ENCODE measurements at places on chromosomes 2 and 18.

DNA sequence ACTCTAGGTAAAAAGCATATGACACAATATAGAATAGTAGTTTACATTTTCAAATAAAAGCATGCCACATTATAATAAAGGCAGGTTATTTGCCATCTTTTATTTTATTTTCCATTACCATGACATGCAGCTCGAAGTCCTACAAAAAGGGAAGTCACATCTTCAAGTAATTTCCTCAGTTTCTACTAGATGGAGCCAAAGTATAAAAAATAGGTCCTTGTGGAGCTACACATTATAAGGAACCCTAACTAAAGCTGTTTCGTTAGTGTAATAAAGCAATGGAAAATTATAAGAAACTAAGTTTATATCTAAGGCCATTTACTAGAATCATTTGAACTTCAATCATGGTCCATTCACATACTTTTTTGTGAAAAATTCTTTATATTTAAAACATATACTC is 674.5 kb downstream of the KCNJ3 start:
- no peak for DNase-seq

DNA sequence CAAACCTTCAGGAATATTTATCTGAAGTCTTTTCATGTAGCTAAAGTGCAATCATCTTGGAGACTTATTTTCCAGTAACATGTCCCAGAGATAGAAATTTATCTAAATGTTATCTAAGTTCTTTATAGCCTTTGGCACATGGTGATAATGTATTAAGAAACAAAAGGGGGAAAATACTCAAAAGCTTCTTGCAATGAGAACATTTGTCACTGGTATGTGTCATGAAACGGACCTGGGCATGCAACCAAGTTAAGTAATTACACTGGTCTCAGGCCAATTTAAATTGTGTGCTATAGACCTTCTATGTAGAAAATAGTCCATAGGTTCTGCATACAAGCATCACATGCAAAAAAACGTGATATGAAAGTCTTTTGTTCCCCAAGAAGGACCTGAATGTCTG is 136.2 kb downstream of the SLC8A1 start:
- no peak for DNase-seq

DNA sequence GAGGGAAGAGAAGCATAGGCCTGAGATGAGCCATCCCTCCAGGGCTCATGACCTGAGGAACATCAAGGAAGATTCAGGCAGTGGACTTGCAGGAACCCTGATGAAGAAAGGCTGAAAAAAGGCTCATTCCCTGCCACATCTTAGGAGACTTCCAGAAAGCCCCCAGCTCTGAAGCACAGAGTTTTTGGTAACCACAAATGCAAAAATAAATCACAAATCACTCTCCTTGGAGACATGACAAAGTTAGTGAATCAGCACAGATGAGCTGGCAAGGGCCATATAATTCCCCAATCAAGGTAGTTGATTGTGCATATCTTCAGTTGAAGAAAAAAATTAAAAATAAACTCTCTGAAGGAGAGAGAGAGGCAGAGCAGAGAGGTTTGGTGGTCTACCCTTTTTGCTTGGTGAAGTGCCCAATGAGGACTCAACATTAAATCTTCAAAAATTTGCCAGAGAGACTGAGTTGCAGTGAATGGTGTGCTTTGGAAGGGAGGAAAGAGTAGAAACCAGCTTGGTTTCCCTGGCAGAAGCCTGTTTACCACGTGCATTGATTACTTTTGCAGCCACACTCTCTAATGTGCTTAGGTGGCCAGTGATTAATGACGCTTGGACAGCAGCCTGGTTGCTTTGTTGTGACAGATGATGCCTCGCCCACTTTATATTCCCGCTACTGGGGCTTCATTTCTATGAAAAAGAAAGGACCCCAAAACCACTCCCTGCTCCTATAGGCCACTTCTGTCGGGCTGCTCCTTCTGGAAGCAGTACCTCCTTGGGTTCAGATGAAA is 257.4 kb upstream of the SLC14A2 start:
- no peak for DNase-seq

- DNase-seq, result no peak
These were observed 769 bp upstream of the FAM98A start for GRCh38 chr2:33599943-33600192.

DNA sequence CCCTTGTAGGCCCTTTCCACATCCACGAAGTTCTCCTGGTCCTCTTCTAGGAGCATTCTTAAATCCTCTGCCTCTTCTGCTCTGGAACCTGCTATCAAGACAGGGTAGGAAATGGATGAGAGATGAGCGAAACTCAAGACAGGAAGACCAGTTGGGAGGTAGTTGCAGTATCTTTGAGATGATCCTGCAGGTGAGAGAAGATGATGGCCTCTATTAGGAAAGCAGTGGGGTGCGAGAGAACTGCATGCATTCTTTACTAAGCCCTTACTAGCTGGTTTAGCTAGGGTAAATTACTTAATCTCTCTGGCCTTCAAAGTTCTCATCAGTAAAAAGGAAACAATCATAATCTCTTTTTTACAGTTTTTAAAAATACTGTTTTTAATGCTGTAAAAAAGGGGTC is 47.0 kb downstream of the VSNL1 start:
- DNase-seq, result no peak

- DNase-seq, result no peak
These were observed 16.0 kb downstream of the EPG5 start for GRCh38 chr18:45951016-45951714.

- no peak for DNase-seq
These were observed 243.6 kb downstream of the OSR1 start for GRCh38 chr2:19114754-19115231.

DNA sequence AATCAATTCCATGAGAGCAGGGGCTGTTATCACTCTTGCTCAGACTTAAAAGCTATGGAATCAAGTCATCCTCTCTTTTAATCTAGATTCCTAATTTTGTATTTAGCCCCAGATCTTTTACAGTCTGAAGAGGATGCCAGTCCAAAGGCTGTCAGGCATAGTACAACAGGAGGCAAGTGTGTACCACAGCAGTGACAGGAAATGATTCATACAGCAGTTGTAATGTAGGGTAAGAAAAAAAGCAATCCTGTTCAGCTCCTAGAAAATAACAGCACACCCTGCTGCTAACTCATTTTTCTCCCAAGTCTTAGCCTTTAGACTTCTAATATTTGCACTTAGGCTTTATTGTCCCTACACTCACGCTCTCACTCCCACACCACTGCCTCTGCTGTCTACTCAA is 127.8 kb upstream of the SYT4 start:
- DNase-seq, result no peak

GRCh38 chr2:5111581-5111980 is 580.6 kb upstream of the SOX11 start:
- no peak for DNase-seq

- no peak for DNase-seq
These were observed 153.4 kb downstream of the NDUFA10 start for GRCh38 chr2:239871481-239872435.

- no peak for DNase-seq
These were observed 117.4 kb upstream of the NABP1 start for GRCh38 chr2:191560411-191560980.

DNA sequence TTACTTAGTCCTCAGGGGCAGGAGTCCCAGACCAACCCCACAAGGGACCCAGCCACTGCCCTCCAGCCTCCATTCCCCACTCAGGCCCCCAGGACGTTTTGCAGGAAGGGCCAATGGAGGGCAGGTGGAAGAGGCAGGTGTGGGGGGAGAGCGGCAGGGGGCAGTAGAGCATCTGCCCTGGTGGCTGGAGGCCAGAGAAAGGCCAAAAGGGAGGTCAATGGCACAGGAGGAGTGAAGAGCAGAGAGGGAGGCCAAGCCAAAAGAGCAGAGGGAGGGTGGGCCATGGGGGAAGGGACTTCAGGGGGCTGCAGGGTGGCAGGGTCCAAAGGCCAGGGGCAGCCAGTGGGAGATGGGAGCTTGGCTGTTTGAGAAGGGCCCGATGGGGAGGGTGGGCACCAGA is 17.3 kb upstream of the GPR55 start:
- DNase-seq, result no peak

DNA sequence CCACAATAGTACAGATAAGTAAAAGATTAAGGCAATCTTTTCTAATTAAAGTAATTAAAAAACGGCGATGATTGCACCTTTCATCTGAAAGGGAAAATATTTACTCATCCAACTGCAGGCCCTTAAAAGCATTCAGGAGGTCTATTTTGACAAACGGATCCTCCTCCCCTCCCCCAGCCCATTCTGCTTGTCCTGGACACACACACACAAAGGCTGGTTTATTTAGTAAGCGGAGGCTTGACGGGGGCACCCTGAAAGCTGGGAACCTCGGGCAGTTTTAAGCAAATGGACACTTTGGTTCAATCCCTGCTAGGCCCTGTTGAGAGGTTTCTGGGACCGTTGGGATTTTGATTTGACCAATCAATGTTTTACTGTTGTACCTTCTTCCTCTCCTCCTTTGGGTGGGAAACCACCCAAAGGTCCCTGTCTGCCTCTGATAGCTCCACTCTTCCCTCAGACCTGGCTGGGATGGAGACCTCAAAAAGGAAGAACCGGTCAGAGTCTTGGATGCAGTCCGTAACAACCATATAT is 135.8 kb upstream of the HAAO start:
- DNase-seq, result no peak

GRCh38 chr2:223494496-223494895 is 107.7 kb downstream of the SCG2 start:
- DNase-seq, result no peak

- DNase-seq, result no peak
These were observed 111.5 kb downstream of the RAPGEF4 start for GRCh38 chr2:172847188-172847587.

GRCh38 chr2:17756668-17757067 is 2.7 kb downstream of the GEN1 start:
- no peak for DNase-seq

- DNase-seq, result no peak
These were observed 504.8 kb downstream of the PIK3C3 start for GRCh38 chr18:42459873-42460272.

DNA sequence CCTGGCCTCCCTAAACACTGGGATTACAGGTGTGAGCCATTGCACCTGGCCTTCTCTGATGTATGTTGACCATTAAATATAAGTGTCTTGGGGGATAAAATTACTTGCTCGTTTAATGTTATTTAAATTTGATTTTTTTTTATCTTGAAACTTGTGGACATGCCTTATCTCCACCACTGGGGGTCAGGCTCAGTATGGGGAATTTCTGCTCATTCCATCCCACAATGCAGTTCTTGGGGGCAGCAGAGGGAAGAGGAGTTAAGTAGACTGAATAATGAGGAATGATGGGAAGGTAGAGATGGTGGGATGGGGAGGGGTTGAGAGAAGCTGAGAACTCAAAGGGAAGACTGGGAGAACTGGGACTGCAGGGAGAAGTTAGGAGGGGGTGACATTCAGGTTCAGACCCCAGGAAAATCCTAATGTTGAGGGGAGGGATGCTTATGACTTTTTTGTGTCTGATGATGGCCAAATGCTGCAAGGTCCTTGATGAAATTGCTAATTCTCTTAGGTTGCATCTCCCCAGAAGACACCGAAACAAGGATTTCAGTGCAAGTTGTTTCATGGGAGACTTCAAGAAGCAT is 174.2 kb downstream of the MIB1 start:
- DNase-seq, result no peak

GRCh38 chr2:54370405-54371104 is 85.6 kb upstream of the SPTBN1 start:
- DNase-seq, result no peak

DNA sequence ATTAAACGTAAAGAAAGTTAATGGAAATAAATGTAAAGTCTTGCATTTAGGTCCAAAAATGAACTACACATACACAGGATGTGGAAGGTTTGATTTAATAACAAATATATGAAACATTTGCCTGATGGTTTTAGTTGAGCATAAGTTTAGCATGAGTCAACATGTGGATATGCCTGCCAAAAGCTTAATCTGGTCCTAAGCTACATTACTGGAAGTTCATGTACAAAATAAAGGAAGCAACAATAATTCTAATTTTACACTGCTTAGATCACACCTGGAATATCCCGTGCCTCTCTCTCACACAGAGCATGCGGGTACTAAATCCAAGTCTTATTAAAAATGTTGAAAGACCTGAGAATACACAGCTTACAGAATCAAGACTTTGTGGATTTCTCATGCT is 276.5 kb upstream of the NRP2 start:
- no peak for DNase-seq

- DNase-seq, result no peak
These were observed 350.7 kb upstream of the MAP2 start for GRCh38 chr2:209073151-209073550.

DNA sequence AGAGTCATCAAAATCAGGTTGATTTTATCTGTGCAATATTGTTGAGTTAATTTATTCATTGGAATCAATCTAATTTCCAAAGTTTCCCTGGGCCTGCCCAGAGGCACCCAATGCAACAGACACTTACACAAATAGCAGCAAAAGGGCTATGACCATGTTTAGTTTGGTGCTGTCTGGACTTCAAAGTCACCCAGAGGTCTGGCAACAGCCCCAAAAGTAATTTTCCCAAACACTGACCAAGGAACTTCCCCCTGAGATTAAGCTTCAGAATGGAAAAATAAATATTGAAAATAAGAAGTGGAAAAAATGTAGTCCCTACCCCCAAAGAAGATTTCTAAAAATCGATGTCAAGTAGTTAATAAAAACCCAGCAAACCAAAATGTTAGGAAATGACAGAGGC is 70.9 kb upstream of the RNF152 start:
- no peak for DNase-seq

- DNase-seq, result no peak
These were observed 1.0 kb downstream of the ZNF532 start for GRCh38 chr18:58865701-58866065.

DNA sequence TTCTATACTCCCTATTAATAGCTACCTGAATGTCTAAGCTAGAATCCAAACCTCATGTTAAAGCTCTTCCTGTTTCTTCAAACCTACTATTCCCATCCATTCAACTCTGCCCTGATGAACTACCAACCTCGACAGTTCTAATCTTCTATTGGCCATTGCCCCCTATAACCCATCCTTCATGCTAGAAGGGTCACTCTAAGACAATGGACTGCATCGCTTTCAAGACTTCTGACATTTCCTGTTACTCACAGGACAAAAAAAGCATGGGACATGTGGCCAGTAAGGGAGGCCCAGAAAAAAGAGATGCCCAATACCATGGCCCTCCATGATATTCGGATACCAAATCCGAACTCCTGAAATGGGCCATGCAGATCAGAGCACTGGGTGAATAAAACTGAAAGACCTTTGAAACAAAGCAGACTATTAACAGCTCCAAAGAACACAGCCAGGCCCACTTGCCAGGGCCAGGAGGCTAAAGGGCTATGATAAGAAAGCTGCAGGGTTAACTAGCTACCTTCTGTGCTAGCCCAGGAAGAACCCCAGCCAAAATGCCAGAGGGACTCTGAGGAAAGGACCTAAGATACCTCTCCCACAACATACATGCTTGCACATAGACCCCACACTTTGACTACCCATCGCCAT is 4.5 kb downstream of the B4GALT6 start:
- no peak for DNase-seq

DNA sequence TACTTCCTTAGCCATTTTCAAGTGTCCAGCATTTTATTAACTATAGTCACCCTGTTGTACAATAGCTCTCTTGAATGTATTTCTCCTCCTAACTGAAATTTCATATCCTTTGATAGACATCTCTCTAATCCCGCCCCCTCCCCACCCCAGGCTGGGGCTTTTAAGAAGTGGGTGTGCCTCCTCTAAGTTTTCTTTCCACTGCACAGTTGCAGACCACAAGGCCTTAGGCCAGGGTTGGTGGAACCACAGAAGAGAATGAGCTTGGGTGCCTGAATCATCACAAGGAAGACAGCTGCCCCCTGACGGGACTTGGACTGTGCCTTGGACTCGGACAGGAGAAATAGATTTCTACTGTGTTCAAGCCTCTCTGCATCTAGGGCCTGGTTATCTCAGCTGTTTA is 193.4 kb downstream of the HAUS1 start:
- no peak for DNase-seq

- DNase-seq, result no peak
These were observed 68.5 kb downstream of the CTIF start for GRCh38 chr18:48607056-48607984.

All from stimulated activated CD4-positive, alpha-beta T cell treated with anti-CD3 and anti-CD28 coated beads, Interleukin-4, amount 100 ng/mL, for 4 hours (primary cell).